ENCODE measurements at places on chromosomes 1 and 21.
A peak's percentile ranks its signal among the peaks of the same experiment; 100 is the strongest.

- DNase-seq: no peak
Measured at GRCh38 chr1:236914375-236914774, 89.9 kb downstream of the MT1HL1 start.

GRCh38 chr1:26946270-26946669 is 14.0 kb downstream of the KDF1 start:
- DNase-seq: no peak

GRCh38 chr1:243598433-243598832 is 251.6 kb downstream of the AKT3 start:
- DNase-seq: no peak

DNA sequence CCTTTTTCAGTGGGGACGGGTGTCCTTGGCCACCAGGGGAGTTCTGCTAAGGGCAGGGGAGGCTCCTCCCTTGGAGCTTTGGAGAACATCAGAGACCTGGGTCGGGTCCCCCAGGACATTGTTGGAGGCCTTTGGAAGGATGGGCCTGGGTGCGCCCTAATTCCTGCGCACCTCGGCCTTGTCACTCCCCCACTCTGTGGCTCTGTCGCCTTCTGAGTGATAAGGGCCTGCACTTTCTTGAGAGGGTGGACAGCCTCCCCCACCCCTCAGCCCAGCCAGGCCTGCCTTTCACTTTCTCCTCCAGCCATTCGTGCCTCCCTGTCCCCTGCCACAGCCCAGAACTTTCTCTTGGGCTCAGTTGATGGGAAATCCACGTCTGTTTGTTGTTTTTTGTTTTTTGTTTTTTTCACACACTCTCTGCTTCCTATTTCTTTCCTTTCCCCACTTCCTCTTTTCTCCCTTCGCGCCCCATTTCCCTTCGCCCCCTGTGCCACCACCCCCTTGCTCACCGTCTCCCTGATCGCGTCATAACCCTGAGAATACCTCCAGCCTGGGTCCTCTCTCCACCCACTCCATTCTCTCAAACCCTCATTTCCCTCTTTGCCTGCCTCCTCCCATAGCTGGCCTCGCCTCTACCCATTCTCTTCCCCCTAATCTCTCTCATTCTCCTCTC is 85.6 kb downstream of the PAX7 start:
- DNase-seq: no peak

DNA sequence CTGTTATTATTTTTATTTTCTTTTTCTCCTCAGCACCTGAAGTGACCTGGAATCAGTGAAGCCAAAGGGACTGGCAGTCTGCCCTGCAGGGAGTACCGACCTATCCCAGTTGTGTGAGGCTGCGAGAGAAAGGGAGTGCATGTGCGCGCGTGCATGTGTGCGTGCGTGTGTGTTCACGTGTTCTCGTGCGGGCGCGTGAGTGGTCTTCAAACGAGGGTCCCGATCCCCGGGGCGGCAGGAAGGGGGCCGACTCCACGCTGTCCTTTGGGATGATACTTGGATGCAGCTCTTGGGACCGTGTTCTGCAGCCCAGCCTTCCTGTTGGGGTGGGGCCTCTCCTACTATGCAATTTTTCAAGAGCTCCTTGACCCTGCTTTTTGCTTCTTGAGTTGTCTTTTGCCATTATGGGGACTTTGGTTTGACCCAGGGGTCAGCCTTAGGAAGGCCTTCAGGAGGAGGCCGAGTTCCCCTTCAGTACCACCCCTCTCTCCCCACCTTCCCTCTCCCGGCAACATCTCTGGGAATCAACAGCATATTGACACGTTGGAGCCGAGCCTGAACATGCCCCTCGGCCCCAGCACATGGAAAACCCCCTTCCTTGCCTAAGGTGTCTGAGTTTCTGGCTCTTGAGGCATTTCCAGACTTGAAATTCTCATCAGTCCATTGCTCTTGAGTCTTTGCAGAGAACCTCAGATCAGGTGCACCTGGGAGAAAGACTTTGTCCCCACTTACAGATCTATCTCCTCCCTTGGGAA is 123.3 kb downstream of the PRDM2 start:
- DNase-seq: peak; percentile 4

DNA sequence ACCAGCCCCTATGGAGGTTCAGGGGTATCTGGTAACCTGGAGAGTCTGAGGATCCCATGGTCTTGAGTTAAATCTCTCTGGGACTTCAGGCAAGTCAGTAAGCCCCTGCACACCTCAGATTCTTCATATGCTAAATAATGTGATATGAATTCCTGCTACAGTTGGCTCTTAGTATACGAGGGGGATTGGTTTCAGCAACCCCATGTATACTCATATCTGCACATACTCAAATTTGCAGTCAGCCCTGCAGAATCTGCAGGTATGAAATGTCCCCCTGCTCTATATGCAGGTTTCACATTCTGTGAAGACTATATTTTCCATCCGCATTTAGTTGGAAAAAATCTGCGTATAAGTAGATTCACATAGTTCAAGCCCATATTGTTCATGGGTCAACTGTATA is 136.6 kb downstream of the TOMM20 start:
- no peak for DNase-seq

DNA sequence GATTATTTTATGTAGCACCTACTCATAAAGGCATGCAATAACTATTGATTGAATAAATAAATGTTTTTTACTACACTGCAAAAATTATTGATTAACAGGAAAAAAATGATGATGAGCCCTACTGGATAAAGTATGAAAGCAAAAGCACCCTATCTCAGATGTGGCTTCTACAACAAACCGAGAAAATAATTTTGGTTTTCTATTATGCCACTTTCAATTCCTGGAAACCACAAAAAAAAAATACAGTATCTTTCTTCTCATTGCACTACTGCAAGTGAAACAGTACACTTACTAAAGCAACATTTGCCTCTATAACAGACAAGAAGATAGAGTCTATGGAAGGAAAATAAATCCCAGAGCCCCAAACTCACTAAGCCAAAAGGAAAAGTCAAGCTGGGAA is 1882.4 kb downstream of the NCAM2 start:
- no peak for DNase-seq

DNA sequence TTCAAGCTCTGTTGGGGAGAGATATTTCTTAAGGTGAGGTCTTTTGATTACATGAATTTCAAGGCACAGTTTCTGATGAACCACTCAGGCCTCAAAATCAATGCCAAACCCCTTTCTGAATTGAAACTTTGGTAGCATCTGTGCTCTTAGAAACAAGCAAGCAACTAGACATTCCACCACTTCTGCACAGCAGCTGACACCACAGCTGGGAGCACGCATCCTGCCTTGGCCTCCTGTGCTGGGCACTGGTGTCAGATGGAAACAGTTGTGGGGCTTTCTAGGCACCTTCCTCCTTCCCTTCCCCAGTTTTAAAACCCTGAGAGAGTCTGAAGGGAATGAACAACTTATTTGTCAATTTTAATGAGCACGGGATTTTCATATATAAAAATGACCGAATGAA is 360.2 kb downstream of the ADGRL2 start:
- DNase-seq: no peak

- DNase-seq: no peak
Measured at GRCh38 chr1:157081707-157082106, 17.9 kb downstream of the ETV3L start.

- no peak for DNase-seq
Measured at GRCh38 chr1:43844114-43844513, 89.5 kb upstream of the ARTN start.

GRCh38 chr1:211613108-211613947 is 34.4 kb upstream of the SLC30A1 start:
- no peak for DNase-seq

DNA sequence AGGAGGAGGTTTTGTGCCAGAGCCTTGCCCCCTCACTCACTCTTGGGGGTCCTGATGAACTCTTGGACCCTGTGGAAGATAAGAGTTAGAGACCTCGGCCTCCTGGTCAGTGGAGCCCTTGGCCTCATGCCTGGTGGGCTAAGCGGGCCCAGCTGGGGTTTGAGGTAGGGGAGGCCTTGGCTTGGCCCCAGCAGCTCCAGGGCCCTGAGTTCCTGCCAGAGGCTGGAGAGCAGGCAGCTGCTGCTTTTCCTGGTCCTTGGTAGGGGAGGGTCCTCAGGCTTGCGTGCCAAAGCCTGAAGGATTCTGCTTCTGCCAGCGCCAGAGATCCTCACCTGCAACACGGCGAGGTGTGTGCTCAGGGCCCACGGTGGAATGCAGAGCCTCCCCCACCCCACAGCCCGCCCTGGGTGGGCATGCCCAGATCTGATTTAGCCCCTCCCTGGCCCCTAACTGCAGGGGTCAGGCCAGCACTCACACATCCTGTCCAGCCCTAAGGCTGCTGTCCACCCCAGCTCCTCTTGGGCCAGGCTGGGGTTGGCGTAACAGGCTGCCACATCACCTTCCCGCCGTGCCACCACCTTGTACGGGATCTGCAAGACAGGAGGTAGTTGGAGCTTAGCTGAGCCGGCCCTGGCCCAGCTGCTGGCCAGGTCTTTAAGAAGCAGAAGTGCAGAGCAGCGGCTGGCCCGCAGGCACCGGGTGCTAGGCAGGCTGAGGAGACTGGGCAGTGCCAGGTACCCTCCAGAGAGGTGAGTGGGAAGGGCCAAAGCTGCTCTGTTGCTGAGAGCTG is 4.7 kb downstream of the GALE start:
- no peak for DNase-seq

- DNase-seq: no peak
Measured at GRCh38 chr1:3016641-3017439, 4.4 kb upstream of the ACTRT2 start.

GRCh38 chr1:16900751-16901150 is 5.0 kb downstream of the RNU1-2 start:
- DNase-seq: no peak

DNA sequence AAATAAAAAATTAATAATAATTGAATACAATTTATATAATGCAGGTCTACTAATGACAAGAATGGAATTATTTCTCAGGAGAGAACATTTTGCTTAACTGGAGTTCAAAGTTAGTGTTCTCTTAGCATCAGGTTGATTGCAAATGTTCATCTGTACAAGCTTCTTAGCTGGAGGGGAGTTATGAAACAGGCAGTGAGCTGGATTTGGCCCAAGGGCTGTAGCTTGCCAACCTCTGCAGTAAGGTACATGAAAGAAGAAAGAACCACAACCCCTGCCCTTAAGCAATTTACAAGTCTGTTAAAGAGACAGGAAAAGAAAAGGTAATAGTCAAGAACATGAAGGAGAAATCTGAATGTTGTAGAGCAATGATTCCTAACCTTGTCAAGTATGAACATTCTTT is 17.0 kb downstream of the LPGAT1 start:
- no peak for DNase-seq

Measured in activated T-helper 2 cell treated with anti-CD3 and anti-CD28 coated beads, Interferon-gamma antibody, Interleukin-2, Interleukin-4, amounts not matched to agents 10 μg/mL and 5 μg/mL and 100 μg/mL, durations not matched to agents 14 hours and 24 hours and 36 hours (primary cell).